Posterior cingulate gyrus (tissue), 11 donors: ENCODE measurements at places on chromosomes 4 and X.

- DNase-seq = no peak
Observed at GRCh38 chrX:151030845-151031244, 47.7 kb downstream of the HMGB3 start.

DNA sequence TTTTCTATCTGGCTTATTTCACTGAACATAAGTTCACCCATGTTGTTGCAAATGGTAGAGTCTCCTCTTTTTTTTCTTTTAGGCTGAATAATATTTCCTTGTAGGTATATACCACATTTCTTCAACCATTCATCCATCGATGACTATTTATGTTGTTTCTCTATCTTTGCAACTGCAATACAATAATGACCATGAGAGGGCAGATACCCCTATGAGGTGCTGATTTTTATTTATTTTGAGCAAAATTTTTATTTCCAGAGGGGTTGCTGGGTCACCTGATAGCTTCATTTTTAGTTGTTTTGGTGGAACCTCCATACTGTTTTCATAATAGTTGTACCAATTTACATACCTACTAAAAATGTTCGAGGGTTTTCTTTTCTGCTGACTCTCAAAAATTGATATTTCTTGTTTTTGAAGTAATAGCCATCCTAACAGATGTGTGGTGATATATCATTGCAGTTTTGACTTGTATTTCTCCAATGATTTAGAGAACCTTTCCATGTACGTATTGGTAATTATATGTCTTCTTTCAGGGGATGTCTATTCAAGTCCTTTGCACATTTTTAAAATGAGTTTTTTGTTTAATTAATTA is 1697.0 kb downstream of the PCDH7 start:
- DNase-seq = no peak

DNA sequence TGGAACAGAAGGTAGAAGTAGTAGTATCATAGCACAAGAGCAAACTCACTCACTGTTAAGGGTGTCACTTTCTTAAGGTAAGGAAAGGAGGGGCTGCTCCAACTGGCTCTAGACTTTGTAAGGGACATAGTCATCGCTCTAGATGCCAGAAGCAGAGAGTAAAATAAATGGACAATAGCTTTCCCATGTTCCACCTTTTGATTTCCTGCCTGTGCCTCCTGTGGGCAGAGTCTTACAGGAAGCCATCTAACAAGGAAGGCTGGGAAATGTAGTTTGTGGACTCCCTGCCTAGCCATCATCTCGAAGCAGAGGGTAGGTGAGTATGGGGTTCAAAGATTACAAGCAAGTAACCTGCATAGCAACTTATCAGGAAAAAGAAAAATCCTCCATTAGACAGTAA is 1.7 kb upstream of the METTL14 start:
- DNase-seq = no peak

- no peak for DNase-seq
Observed at GRCh38 chrX:3136161-3136961, 95.1 kb downstream of the ARSF start.

DNA sequence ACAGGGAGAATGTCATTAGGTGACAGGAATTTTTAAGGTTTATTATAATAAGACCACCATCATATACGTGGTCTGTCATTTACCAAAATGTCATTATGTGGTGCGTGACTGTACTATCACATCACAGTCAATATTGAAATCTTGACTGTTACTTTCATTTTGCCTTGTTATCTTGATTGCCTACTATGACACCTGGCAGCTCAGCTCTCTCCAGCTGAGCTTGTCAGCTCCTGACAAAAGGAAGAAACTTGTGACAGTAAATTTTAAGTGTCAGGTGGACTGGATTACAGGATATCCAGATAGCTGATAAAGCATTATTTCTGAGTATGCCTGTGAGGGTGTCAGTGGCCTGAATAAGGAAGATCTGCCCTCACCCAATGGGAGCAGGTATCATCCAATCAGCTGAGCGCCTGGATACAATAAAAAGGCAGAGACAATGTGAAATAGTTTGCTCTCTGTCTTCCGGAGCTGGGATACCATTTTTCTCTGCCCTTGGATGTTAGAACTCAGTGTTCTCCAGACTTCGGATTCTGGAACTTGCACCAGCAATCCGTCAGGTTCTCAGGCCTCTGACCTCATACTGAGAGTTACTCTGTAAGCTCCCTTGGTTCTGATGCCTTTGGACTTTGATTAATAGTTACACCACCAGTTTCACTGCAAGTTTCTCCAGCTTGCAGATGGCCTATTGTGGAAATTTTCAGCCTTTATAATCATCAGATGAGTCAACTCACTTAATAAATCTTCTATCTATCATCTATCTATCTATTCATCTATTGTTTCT is 1454.7 kb upstream of the IGFBP7 start:
- no peak for DNase-seq

DNA sequence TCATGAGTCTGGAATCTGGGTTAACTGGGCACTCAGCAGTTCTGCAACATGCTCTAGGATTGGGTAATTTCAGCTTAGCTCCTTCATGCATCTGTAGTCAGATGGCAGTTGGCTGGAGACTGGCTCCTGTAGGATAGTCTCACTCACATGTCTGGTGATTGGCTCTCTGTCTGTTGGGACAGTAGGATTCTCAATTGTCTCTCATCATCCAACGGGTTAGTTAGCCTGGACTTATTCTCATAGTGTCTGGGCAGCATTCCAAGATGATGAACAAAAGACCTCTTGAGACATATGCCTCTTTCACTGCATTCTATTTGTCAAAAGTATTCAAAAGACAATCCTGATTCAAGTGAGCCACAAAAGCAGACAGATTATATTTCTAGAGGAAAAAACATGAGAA is 795.6 kb upstream of the GALNTL6 start:
- DNase-seq = no peak

DNA sequence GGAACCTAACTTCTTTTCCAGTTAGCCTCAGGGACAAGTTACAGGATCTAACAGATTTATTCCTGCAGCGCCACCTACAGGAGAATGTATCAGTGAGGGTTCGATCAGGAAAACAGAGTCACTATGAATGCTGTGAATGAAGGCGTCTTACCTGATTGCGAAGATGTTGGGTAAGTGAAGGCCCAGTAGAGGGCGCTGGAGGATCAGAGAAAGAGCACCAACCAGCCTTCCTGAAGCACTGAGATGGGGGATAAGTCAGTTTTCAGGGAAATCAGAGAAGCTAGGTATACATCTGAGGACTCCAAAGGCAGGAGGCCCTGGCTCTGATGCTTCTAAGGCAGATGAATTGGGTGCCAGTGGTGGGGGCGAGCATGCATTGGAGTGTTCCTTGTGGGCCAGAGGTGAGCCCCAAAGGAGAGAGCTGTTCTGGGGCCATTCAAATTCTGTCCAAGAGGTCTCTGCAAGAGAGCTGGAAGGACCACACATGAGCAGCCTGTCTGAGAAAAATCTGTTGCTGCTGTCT is 169.9 kb upstream of the AADAT start:
- DNase-seq = peak; percentile 88

DNA sequence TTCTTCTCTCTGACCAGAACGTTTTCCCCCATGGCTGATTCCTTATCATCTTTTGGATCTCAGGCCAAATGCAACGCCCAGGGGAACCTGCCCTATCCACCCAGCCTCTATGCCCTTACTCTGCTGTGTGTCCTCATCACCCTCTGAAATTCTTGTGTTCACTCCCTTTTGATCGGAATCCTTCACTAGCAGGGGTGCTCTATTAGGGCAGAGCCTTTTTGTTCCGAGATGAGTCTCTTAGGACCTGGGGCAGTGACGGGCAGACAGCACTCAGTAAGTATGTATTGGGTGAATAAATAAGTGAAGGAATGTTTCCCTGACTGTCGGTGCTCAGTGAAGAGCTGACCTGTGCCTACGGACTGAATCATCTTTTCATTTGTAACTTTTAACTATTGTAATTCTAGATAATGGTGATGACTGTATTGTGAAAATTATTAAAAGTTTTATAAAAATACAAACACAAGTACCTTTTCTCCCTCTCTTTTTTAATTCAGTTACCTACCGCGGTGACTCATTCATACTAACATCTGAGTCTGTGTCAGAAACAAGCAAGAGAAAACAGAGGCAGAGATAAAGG is 4.8 kb upstream of the TENM3 start:
- DNase-seq = no peak

- DNase-seq = no peak
Observed at GRCh38 chr4:67480810-67481209, 64.5 kb downstream of the CENPC start.

- no peak for DNase-seq
Observed at GRCh38 chrX:11619441-11619840, 46.3 kb downstream of the ARHGAP6 start.

GRCh38 chr4:53844133-53844532 is 220.3 kb downstream of the CHIC2 start:
- DNase-seq = no peak

DNA sequence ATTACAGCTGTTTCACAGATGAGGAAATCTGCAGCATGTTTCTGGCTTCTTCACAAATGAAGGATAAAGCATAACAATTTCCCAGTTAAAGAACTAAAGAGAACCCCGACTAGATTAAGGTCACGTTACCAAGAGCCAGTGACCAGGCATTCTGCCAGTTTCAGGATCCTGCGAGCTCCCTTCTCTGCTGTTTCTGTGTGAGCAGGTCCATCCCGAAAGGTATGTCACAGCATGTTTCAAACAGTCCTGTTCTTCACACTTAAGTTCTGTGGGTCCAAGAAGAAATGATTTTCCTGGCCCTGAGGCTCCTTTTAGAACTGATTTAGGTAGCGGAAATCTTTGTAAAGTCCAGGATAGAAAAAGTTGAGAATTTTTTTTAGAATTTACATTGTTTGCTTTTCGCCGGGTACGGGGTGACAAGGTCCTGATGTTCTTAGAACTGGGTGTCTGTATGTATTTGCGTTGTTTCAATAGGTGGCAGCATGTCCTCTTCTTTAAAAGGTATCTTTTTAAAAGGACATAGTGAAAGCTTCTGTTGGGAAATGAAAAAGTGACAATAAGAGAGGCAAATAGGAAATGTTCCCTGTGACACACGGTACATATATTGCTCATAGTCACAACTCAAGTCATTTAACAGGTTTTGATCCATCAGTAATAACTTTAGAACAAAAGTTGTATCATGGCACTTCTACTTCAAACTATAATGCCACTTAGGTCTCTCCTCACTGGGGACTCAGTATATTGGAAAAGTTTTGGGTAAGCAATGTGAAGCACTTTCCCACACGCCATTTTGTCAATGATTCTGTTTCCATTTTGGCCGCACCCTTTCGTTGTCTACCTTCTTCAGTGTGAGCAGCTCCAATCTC is 18.4 kb downstream of the IL21 start:
- DNase-seq = no peak

- DNase-seq = no peak
Observed at GRCh38 chrX:93585661-93586060, 87.7 kb downstream of the NAP1L3 start.

- DNase-seq = no peak
Observed at GRCh38 chr4:7587433-7588405, 153.0 kb upstream of the PSAPL1 start.

DNA sequence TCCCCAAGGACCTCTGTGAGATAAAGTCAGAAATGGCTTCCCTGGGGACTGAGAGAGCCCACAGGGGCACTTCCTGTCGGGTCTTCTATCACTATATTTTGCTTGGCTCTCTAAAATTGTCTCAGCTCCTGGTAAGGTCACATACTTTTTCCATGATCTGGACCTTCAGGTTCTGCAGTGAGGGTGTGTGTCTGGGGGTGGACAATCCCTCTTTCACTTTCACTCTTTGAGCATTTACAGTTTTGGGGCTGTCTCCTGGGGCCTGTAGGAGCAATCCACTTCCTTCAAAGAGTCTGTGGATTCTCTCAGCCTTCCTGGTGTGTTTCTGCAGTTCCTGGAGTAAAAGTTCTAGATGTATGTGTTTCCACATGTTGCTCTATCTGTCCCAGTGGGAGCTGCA is 335.7 kb downstream of the FSTL5 start:
- DNase-seq = no peak

DNA sequence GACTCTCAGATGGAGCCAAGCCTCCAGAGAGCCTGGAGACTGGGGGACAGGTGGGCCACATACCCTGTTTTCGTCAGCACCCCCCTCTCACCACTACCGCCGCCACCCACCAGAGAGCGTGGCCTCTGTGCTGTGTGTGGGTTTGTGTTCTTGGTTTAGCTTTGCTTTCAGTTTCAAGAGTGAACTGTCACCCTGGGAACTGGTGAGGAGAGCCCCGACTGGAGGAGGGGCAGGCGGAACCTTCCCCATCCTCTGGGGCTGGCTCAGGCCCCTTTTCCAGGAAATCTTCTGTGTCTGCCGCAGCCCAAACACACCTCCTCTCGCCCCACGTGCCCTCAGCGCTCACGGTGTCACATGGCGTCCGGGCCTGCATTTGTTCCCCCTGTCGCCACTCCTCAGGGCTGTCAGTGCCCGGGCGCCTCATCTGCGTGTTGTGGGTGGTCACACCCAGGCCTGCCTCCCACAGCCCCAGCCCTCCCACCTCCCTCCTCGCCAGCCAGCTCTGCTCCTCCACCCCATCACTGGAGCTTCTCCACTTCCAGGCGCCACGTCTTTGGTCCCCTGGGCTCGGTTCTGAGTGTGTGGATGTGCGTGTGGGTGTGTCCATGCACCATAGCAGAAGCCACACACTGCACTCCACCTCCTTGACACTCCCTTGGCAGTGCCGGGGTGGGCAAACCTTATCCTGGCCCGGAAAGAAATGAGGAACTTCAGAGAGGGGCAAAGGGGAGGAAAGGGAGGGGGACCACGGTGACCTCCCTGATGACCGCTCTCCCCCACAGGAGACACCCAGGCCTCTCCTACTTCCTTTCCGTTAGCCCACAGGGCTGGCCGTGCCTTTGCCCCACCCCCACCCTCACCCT is 27.8 kb downstream of the ELF4 start:
- DNase-seq = no peak

DNA sequence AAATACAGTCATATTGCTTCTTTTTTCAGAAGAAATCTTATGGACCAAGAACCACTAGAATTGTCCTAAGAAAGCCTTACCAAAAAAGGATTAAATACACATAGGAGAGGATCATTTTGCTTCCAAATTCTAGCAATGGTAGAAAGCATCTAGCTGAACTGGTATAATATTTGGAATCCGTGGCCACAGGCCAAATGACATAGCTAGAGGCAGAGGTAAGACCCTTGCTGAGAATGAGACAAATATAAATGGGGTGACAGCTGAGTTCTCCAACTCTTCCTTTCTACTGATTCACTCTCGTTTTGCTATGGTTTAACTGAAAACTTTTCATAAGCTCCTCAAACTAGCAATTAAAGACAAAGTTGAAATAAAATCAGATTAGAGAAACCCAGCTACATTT is 150.0 kb downstream of the TTC29 start:
- DNase-seq = no peak

GRCh38 chr4:3704669-3705068 is 61.5 kb upstream of the ADRA2C start:
- DNase-seq = no peak

- DNase-seq = no peak
Observed at GRCh38 chrX:20711366-20711765, 444.7 kb upstream of the RPS6KA3 start.

DNA sequence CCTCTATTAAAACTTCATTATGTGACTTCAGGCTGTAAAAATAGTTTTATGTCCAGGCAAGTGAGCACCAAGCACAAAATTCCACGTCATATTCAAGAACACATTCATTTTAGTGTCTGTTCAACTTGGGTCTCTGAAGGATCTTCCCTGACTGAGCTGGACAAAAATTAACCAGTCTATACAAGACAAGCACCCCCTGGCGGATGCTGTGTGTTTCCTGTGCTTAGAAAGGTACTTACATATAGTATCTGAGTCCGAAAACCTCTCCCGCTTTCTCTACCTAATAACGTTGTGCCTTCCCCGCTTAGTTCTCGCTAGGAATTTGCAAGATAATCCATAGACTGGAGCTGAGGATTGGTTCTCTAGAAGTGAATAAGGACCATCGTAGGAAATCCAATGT is 2214.5 kb upstream of the TENM3 start:
- no peak for DNase-seq
